NCI-H2171 (cell line): ENCODE measurements at places on chromosomes 11 and 22.

- no peak for DNase-seq
These were observed 650 bp upstream of the CHID1 start for GRCh38 chr11:911031-911889.

DNA sequence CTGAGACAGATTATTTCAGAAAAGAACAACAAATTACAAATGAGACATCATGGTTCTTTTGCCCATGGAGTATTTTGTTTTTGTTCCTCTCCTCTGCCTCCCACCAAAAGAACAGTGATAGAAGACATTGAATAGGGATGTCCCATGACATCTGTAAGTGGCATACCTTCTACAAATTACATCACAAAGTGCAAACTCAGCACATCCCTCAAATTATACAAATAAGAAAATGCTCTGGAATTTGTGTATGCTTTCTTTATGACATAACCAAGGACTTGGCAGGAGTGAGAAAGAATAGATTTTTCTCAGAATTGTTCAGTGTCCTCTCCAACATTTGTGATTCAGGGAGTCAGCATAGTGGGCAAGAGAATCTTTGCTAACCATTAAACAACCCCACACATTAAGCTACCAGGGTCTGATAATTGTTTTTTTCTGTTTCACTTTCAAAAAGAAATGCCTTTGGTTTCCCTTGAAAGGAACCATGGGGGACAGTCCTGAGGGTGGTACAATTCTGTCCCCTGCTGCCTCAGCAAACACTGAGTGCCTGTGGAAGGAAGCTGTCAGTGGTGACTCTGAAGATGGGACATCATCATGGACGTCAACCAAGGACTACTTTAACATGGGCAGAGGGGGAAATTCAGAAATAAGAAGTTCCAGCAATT, 430.3 kb downstream of the AASDHPPT start:
- DNase-seq, result no peak

DNA sequence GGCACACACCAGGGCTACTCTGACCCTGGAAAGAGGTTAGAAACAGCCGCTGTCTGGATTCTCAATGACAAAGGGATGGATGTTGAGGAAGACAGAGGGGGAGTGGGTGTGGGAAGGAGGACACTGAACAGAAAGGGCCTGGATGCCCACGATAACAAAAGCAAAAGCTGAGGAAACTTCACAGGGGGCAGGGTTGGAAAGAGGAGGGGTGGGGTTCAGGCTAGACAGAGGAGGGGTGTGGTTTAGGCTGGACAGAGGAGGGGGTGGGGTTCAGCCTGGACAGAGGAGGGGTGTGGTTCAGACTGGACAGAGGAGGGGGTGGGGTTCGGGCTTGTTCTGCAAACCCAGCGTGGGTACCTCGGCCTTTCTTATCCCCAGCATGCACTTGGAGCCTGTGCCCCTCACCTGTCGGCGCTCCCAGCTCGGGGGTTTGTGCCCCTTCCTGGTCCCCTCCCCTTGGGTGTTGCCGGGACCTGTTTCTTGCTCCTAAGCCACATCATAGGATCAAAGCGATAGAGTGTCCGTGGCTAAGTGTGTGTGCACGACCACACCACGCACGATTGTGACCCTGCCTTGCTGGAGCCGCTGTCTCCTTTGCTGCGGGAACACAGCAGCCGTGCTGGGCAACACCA, 75.6 kb downstream of the BRD1 start:
- no peak for DNase-seq

DNA sequence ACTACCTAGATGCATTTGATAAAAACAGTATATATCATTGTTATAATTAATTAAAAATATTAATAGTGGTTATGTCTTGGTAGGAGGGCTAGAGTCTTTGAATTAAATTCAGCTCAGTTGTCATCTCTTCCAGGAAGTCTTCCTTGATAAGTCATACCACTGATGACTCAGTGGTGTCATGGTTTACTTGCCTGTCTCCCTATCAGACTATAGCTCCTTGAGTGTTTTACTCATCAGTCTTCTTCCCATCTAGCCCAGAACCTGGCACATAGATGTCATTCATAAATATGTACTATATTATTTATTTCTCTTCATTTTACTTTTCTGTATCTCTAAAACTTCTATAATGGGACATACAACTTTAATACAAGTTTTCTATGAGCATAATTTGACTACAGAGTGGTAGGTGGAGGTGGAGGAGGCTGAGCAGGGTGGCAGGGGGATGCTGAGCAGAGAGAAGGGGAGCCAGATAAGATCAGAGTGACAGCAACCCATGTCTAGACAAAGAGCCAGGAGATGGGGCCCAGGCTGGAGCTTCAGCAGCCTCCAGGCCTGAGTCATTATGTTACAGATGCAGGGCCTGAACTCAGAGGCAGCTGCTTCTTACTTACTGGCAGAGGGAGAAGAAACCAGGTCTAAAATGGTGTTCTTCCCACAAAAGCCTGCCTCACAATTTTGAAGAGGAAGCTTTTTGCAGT, 82.3 kb upstream of the PHOX2A start:
- DNase-seq, result no peak

GRCh38 chr22:40406063-40406890, 35.9 kb downstream of the SGSM3 start:
- DNase-seq, result no peak

- DNase-seq, result no peak
These were observed 94.2 kb downstream of the FCHSD2 start for GRCh38 chr11:73047773-73048371.

- no peak for DNase-seq
These were observed 87.2 kb downstream of the PDHX start for GRCh38 chr11:35003658-35004057.

GRCh38 chr11:72189455-72190250, 2.3 kb upstream of the FOLR1 start:
- DNase-seq, result no peak

DNA sequence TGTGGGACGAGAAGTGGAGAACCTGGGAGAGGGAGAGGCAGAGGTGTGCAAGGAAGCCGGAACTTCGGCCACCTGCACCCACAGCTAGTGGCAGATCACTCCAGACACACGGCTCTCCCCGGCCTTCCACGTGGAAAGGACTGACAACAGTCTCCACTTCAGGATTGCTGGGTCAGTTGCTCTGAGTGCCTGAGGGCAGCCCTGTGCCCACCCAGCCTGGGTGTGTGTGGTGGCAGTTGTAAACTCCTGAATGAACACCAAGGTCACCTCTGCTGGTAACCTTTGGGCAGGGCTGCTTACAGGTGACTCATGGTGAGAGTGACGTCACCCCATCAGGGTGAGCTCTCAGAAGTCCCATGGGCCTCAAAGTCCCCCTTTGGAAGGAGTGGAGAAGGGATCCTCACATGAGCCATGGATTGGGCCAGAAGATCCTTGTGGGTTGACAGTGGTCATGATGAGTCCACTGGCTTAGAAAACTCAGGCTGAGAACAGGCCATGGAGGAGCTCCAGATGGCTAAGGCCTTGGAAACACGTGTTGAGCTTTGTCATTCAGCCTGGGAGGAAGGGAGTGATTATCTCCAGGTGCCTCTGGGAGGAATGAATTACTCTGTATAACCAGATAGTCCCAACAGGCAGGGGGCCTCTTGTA, 71.3 kb downstream of the BCR start:
- DNase-seq, result no peak

GRCh38 chr11:2127482-2128129, 11.6 kb downstream of the IGF2 start:
- no peak for DNase-seq

DNA sequence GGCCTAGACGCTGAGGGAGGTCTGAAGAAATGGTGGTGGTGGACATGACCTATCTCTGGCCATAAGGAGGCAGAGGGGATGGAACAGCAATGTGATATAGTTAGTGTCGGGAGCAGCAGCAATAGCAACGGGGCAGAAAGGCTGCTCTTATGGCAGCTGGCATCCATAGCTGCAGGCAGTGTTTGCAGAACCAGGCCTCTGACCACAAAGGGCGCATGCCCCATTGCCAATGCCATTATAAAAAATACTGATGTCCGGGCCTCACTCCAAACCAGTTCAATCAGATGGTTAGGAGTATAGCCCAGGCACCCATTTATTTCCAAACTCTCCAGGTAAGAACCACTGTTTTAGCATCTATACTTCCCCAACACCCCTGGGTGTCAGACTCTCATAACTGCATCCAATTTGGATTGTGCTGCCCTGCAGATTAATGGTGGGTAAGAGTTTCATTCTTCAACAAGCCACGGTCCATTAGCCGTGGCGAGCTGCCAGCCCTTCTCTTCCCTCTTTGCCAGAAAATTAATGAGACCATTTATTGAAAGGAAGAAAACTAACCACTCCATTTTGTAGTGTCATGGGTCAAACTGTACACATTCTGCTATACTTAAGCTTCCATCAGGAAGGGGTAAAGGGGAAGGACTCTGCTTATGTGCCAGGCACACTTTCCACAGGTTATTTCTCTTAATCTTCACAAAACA, 72.8 kb upstream of the SPON1 start:
- no peak for DNase-seq

- DNase-seq, result no peak
These were observed 208.5 kb upstream of the GRIA4 start for GRCh38 chr11:105401269-105401809.

DNA sequence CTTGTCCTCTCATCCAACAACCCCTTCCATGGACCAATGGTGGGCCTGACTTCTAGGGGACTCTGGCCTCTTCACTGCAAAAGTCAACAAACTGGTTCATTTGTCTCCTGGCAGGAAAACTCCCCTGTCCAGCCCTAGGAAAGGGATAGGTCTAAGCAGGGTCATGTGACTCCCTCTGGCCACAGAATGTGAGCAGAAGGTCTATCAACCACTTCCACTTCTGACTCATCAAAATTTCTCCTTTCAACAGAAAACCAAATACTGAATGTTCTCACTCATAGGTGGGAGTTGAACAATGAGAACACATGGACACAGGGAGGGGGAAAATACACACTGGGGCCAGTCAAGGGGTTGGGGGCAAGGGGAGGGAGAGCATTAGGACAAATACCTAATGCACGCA, 1.3 kb upstream of the ISX start:
- no peak for DNase-seq

DNA sequence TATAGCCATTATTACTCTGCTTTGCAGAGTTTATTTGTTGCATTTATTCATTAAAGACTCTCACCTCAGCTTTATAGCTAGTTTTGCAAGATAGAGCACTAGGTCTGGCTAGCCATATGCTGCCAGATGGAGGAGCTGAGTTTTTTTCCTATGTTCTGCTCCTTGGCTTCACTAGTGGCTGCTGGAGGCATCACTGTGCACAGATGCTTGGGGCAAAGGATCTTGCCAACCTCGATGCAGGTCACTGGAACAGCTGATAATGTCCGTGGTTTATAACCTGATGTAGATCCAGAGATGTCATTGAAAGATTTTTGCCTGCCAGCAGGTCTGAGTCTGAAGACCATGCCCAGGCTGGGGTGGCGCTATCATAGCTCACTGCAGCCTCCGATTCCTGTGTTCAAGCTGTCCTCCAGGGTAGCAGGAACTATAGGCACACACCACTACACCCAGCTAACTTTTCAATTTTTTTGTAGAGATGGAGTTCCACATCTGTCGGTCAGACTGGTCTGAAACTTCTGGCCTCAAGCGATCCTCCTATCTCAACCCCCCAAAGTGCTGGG, 63.2 kb downstream of the PACS1 start:
- DNase-seq, result peak; percentile 80

DNA sequence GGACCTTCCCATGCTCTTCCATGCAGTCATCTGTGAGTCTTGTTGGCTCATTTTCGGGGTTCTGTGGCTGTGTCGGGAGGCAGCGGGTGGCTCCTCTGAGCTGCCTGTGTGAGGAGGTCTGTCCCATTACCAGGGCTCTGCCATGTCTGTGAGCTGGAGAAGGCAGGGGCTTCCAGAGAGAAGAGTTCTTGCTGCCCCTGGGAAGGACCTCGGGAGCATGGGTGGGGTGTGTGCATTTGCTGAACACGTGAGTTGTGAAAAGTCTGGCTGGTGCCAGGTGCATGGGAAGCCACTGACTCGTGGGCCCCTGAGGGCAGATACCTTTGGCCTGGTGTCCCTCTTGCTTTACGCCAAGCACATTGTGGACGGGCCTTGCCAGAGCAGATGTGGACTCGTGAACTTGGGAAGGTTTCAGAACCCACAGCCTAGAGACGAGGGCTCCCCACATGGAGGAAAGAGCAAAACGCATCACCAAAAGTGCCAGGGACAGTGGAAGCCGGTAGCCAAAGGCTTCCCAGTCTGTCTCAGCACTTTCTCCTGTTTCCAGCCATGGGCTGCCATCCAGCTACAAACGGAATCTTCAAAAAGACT, 1324.5 kb downstream of the BRD1 start:
- no peak for DNase-seq

GRCh38 chr11:96085319-96085930, 161.5 kb upstream of the MTMR2 start:
- DNase-seq, result no peak
